ENCODE measurements at places on chromosomes 16 and 17.
A peak's percentile ranks its signal among the peaks of the same experiment; 100 is the strongest.

- DNase-seq = no peak
Observed at GRCh38 chr17:63275971-63276745, 169.9 kb downstream of the CYB561 start.

GRCh38 chr16:22163806-22164205, 1.5 kb downstream of the SDR42E2 start:
- no peak for DNase-seq

DNA sequence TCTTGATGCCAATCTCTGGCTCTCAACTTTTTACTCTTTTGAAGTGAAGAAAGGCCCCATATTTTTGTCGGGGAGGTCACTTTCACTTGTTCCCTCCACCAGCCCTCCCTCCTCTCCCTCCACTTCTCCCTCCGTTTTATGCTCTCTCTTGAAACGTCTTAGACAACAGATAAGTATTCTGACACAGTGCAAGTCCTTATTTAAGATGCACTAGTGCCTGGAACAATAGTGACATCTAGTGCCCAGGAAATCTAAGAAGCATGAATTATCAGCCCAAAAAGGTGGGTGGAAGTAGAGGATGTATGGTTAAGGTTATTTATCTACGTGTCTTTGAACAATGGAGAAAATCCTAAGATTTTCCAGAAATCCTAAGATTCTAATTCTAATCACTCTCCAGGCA, 17.9 kb downstream of the PSME3IP1 start:
- peak; percentile 83 for DNase-seq

DNA sequence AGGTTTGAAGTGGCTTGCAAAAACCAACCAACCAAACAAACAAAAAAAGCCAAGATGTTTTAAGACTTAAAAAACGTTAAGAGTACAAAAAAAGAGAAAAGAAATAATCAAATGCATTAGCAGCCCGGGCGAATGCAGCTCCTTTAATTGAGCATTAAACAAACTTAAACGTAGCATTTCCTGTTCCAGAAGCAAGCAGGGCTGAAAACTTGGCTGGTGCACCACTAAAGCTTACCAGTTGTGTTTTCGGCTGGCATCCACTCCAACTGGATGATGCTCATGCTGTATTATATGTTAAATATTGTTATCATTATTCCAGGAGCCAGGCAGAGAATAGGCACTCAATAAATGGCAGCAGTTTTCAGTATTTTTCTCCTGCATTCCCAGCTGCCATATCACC, 45.1 kb downstream of the IRX6 start:
- no peak for DNase-seq

DNA sequence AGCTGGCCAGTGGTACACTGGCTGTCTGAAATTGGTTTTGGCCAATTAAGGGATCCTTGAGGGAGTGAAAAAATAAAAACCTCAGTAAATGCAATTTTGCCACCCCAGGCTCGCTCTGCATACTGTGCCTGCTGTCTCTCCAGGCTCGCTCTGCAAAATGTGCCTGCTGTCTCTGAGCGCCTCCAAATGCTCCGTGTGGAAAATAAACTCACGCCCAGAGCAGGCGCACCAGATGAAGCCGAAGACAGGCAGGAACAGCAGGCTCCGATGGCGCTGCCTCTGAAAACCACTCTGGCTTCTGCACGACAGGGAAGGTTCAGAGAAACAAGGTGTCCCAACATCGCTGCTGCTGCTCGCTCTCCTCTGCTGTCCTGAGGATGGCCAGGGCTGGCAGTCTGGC, 29.1 kb downstream of the SNN start:
- DNase-seq = no peak

- DNase-seq = no peak
Observed at GRCh38 chr17:64152428-64153125, 22.6 kb upstream of the ERN1 start.

GRCh38 chr17:77096570-77097214, 44.1 kb upstream of the SEC14L1 start:
- DNase-seq = peak; percentile 66

DNA sequence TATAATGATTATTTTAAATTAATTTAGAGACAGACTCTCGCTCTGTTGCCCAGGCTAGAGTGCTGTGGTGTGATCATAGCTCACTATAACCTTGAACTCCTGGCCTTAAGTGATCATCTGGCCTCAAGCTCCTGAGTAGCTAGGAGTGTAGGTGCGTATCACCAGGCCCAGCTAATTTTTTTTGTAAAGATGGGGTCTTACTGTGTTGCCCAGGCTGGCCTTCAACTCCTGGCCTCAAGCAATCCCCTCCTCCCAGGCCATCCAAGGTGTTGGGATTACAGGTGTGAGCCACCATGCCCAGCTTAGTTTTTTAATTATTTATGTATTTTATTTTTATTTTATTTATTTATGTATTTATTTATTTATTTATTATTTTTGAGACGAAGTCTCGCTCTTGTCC, 17.9 kb downstream of the CTCF start:
- no peak for DNase-seq

DNA sequence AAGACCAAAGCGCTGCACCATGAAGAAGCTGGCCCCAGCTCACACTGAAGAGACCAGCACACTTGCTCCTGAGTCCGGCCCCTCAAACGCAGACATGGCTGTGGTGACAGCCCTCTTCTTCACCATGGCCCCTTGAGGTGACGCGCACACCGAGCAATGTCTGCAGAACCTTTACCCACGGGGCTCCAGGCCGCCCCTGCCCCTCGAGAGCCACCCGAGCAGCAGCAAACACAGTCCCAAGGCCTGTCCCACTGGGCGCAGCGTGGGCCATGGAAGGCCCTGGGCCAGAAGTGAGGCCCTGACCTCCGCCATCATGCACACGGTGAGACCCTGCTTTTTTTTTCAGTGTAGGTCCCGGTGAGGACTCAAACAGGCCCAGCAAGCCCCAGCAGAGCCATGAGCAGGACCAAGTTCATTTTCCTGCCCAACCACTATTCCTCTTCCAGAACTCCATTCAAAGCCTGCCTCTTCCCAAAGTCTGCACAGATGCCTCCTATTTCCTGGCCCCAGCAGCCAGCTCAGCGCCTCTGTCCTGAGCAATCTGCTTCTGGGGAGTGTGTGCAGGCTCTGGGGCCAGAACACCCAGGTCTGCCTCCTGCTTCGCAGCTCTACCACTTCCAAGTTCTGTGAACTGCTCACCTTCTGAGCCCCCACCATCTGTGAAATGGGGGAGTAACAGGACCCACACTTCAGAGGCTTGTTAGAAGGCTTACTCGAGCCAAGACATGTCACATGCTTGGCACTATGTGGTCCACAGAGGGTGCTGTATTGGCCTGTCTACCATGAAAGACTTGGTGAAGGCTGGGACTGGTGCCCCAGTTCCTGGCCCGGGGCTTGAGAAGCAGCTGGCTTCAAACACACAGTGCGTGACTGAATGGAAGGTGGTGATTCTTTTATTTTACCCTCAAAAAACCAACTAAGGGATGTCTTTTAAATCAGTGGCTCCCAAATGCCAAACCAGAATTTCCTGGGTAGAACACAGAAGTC, 35.7 kb upstream of the GSG1L start:
- no peak for DNase-seq

GRCh38 chr17:40558890-40559563, 6.2 kb downstream of the CCR7 start:
- no peak for DNase-seq

DNA sequence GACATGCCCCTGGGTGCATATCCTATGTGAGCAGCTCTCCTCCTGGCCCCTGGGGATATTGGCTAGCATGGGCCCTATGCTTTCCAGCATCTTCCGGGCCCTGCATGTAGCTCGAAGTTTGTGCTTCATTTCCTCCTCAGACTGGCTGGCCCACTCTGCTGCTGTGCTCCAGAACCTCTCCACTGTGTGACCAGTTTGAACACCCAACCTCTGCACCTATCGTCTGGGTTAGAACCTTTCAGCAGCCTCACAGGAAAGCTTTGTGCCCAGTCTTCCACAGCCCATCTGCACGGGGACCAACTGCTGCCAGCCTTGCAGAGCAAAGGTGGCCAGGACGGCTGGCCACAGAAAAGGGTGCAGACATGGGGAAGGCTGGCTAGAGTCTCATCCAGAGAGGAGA, 10.2 kb upstream of the CLEC18B start:
- DNase-seq = no peak

DNA sequence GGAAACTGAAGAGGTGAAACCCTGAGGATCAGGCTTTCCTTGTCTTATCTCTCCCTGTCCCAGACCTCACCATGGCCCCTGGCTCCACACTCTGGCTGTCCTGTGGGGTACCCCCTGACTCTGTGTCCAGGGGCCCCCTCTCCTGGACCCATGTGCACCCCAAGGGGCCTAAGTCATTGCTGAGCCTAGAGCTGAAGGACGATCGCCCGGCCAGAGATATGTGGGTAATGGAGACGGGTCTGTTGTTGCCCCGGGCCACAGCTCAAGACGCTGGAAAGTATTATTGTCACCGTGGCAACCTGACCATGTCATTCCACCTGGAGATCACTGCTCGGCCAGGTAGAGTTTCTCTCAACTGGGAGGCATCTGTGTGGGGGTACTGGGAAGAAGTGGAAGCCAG, 1.4 kb downstream of the CD19 start:
- no peak for DNase-seq

- DNase-seq = no peak
Observed at GRCh38 chr16:14963281-14964173, 11.3 kb upstream of the PDXDC1 start.

GRCh38 chr16:75861311-75862097, 135.2 kb upstream of the CPHXL start:
- DNase-seq = no peak

GRCh38 chr16:87765473-87765775, 362 bp downstream of the KLHDC4 start:
- peak; percentile 77 for DNase-seq

DNA sequence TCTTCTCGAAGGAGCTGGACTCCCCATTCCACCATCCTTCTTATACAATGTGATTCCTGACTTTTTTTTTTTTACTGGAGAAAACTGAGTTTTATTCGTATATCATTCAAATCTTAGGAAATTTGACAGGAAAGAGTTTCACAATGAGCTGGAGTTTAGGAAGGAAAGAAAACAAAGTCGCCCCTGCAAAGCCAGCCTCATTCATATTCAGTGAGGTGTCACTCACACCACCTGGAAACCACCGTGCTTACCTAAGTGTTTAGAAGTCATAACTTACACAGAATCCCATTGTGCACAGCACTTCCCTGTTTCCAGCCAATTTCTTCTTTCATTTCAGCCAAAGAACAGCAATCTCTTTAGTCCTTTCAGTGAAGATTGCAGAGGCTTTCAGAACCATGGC, 90.3 kb upstream of the CHMP6 start:
- DNase-seq = no peak

DNA sequence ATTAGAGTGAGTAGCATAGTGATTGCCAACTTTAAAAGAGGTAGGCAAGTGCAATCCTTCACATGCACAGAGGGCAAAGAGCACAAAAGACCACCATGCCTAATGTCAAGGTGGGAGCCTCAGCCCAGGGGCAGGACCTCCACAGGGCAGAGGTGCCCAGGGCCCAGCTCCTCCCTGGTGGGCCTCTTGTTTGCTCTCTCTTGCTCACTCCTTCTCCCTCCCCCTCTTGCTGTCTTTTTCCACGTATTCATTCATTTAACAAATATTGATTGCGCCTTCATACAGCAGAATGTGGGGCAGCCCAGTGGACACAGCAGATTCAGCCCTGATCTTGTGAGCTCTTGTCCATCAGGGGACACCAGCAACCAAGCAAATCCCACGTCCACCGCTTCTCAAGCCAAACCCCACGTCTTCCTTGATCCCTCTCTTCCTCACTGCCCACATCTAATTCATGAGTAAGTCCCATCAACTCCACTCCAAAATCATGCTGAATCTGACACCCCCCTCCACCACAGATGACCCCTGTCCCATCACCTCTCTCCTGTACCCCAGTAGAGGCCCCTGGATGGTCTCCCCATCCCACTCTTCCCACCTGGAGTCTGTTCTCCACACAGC, 44.1 kb upstream of the RPL38 start:
- no peak for DNase-seq

DNA sequence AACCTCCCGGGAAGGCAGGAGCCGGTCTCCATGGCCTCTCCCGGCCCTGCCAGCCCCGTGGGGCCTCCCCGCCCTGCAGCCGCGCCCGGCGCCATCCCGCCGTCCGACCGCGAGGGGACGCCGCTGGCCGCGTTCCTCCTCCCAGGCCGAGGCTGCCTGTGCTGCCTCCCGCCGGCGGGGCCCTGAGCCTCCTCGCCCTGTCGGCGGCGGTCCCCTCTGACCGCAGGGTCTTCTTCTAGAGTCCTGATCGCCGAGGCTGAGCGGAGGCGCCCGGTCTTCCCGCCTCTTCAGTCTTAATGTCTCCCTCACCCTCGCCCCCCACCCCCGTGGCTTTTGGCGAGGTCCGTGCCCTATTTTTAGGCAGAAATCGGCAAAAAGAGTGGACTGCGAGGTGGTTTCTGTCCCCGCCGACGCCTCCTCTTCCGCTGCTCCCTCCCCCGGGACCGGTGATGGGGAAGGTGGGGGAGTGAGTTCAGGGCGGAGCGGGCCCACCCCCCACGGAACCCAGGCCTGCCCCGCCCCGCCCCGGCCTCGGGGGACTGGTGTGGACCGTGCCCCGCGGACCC, 794 bp upstream of the CPNE7 start:
- peak; percentile 80 for DNase-seq

- DNase-seq = no peak
Observed at GRCh38 chr16:48161906-48162305, 6.1 kb upstream of the ABCC12 start.

- no peak for DNase-seq
Observed at GRCh38 chr17:15966879-15967248, 21.9 kb downstream of the ADORA2B start.

DNA sequence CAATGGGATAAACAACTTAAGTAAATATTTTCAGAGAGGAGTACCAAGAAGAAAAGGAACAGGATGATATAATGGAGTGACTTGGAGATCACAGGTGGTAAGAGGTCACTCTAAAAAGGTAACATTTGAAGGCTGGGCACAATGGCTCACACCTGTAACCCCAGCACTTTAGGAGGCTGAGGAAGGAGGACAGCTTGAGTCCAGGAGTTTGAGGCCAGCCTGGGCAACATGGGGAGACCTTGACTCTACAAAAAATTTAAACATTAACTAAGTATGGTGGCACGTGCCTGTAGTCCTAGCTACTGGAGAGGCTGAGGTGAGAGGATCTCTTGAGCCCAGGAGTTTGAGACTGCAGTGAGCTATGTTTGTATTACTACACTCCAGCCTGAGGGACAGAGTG, 3.4 kb upstream of the TMEM11 start:
- no peak for DNase-seq

- DNase-seq = peak; percentile 42
Observed at GRCh38 chr16:90026135-90026534, 6.9 kb upstream of the DBNDD1 start.
